Cerebellum (tissue), 4 donors: ENCODE measurements at places on chromosomes 2 and 18.

DNA sequence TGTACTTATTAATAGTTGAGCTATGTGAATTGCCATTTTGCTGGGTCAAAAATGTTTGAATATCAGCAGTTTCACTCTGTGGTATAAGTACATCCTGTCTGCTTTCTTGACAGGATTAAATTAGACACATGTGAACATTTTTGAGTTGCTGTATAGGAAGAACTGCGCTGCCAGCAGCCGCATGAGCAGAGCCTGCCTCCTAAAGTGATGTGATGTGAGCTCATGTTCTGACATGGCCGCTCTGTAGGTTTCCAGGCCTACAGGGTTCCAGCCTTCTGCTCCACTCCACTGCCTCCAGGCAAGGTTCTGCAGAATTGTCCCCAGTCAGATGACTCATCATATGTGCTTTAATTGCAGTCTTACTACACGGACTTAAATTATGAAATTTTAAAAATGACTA lies 119.7 kb upstream of the NFATC1 start:
- no peak for DNase-seq

DNA sequence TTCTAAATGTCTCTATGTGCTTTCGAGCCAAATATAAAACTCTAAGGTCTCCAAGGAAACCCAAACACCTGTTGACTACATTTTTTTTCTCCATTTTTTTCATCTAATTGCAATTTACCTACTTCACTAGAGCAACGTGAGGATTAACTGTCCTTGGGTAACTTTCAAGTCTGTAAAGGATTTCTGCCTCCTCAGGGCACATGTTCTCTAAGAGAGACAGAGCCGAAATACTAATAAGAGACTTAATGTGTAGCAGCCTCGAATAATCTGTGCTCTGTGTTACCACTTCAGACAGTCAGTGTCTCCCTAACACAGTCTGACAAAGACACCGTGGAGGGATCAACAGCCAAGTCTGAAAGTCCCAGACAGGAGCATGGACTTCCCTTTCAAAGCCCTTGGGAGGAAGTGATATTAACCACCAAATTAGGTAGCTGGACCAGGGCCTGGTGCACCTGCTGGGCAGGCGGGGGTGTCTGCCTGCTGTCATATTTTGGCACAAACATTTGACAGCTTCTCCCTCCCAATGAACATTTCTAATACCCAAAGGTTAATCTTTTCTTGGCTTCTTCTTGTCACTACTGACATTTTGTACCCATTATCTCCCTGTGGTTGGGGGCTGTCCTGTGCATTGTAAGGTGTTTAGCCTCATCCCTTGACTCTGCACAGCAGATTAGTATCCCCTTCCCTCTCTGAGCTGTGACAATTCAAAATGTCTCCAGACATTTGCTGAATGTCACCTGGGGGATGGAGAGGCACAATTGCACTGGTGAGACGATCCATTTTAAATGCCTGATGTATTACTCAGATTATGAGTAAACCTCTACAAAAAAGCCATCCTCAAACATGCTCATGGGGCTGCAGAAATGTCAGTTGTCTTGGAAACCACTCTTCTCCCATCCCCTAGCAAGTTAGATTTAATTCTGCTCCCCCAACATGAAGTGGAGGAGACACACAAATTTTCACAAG lies 45.7 kb upstream of the LYPD1 start:
- no peak for DNase-seq

GRCh38 chr2:24824966-24825882 lies 32.0 kb downstream of the CENPO start:
- no peak for DNase-seq

DNA sequence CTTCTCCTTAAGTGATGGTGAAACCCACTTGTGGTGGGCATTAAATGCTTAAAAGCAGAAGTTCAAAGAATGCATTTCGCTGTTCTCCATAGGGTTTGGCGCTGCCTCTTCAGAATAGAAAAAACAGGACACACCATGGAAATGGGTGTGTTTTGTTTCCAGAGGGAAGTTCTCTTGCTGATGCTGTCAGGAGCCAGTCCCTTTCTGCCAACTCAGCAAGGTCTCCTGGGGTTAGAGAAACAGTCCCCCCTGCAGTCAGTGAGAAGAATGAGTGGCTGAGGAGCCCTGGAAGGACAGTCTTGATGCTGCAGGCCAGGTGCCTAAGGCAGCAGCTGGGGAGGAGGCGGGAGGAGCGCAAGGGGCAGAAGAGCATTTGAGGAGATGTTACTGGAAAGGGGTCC lies 37.8 kb upstream of the ASAP2 start:
- no peak for DNase-seq

- DNase-seq = no peak
Observed at GRCh38 chr2:171042253-171042969, 113.4 kb downstream of the GORASP2 start.

DNA sequence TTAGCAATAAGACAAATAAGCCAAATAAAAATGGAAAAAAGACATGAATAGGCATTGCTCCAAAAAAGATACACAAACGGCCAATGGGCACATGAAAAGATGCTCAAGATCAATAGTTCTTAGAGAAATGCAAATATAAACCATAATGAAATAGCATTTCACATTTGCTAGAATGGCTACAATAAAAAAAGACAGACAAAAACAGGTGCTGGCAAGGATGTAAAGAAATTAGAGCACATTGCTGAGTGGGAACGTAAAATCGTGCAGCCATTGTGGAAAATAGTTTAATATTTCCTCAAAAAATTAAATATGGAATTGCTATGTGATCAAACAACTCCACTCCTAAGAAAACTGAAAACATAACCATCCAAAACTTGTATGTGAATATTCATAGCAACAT lies 160.0 kb upstream of the SPATS2L start:
- no peak for DNase-seq

DNA sequence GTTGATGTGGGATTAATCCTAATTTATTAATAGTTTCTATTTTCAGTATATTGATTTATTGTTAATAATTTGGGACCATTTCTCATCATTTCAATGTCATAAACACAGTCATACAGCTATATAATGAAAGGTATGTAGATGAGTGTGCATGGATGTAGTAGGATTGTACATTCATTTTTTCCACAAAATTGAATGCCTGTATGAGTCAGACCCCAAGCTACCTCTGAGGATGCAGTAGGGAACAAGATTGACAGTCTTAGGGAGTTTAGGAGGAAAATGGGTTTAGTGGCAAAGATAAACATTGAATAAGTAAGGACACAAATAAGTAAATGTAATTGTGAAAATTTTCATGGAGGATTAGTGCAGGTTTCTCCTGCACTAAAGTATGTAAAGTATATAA lies 14.1 kb upstream of the TMEFF2 start:
- no peak for DNase-seq

GRCh38 chr2:69933254-69933828 lies 18.4 kb downstream of the MXD1 start:
- no peak for DNase-seq

DNA sequence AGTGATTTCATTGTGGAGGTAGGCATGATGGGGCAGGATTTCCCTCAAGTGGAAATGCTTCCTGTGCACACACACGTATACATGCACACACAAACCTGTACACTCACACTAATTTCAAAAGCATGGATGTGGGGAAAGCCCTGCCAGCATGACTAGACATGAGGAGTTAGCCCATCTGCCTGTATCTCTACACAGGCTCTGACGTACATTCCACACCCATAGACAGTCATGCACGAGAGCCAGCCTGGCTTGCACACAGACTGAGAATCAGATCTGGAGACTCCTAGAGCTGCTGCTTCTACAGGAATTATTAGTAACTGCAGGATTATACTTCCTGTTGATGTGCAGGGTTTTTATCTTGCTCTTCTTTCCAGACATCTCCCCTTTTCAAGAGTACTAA lies 27.3 kb upstream of the NFU1 start:
- peak; percentile 5 for DNase-seq

GRCh38 chr2:170019060-170019805 lies 158.7 kb upstream of the MYO3B start:
- DNase-seq = no peak

DNA sequence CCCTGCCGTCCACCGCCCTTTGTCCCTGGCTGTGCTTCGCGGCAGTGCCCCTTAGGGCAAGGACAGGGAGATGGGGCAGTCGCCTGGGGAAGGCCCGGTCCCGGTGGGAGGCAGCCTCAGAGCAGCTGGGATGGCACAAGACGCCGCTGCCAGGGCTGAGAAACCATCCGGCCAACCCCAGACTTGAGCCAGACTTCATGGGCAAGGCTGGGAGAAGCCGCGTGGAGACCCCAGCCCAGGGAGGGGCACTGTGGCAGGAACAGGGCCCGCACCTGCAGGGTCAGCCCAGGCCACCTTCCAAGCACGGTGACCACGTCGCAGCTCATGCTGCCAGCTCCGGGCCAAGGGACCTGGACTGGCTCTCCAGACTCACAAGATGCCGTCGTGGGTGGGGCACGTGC lies 84.0 kb downstream of the NFATC1 start:
- DNase-seq = no peak

GRCh38 chr2:86223140-86223926 lies 24.1 kb downstream of the MRPL35 start:
- DNase-seq = no peak

- no peak for DNase-seq
Observed at GRCh38 chr2:44705876-44706480, 235.5 kb upstream of the SIX3 start.

DNA sequence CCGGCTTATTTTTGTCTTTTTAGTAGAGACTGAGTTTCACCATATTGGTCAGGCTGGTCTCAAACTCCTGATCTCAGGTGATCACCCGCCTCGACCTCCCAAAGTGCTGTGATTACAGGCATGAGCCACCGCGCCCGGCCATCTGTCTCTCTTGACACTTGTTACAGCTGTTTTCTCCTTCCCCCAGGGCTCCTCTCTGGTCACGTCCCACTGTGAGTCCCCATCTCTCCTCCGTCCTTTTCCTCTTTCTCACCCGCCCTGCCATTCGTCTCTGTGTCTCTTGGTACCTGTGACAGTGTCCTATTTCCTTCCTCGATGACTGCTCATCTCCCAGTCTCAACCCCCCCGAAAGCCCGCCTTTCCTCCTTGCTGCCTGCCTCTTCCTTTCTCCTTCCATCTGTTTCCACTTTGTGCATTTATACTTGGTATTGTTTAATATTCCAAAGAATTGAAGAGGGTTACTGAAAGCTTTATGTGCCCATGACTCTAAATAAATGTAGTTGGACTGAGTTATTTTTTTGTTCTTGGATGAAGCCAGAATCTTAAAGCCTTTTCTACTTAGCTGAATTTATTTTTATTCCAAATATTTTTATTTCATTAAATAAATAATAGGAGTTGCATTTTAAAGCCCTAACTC lies 241.5 kb downstream of the SH3RF3 start:
- DNase-seq = no peak

GRCh38 chr2:98507891-98508708 lies 63.4 kb downstream of the INPP4A start:
- DNase-seq = peak; percentile 68

DNA sequence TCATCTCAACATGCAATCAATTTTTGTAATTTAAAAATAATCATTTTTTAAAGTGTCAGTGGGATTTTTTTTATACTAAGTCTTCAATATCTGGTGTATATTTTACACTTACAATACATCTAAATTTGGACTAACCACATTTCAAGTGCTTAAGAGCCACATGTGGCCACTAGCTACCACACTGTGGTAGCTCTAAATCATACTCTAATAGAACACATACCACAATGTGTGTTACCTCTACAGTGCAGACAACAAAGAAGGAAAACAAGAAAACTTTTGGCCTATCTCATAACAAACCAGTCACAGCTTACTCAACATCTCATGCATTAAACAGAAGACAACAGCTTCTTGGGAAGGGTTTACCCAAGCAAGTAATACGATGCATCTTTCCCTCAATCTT lies 24.5 kb downstream of the PIAS2 start:
- DNase-seq = no peak

DNA sequence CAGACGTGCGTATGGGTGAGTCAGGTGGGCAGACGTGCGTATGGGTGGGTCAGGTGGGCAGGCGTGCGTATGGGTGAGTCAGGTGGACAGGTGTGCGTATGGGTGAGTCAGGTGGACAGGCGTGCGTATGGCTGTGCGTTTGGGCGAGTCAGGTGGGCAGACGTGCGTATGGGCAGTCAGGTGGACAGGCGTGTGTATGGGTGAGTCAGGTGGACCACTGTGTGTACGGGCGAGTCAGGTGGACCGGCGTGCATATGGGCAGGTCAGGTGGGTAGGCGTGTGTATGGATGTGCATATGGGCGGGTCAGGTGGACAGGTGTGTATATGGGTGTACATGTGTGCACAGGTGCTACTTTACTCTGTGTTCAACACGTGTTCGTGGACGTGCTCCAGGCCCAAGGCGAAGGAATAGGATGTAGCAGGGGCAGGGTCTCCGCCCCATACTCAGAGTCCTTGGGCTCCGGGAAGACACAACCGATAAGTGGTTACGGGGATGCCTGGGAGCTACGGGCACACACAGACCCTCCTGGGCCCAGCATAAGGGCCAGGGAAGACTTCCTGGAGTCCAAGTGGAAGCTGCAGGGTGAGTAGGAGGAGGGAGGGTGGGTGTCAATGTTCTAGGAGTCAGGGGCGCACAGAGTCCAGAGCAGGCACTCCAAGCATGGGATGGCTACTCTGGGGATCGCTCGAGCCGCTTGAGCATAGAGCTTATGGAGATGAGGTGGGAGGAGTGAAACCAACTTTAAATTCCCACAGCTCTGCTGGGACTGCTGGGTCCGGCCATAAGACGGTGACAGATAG lies 27.1 kb upstream of the KLF11 start:
- no peak for DNase-seq

DNA sequence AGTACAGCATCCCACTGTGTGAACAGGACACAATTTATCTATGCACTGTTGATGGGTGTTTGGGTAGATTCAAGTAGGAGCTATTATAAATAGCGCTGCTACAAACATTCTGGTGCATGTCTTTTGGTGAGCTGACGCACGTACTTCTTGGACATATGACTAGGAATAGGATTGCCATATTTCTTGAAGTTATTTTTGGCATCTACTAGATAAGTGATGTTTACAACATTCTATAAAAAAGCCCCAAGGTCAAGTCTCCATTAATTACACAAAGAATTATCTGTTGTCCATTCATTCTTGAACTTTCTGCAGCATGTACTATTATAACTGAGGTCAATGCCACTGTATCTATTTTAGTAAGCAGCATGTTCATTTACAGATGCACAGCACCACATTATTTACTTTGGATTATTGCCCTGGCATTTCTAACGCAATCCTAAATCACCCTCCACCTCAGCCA lies 225.5 kb upstream of the TMEM200C start:
- DNase-seq = no peak

DNA sequence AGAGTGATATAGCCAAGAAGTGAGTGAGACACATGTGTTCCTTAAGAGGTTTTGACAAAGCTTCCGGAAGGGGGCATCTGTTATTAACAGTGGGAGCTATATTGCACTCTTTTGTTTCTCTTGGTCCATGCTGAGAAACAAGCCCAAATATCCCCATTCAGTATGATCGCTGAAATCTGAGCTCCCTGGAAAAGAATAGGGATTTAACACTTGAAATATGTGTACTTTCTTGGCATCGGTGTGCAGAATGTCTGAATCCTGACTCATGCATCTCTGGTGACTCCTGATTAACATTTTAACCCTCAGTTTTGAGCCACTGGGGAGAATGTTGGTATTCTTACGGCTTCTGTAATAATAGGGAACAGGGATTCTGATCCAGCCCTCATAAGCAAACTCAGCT lies 448.1 kb downstream of the TSN start:
- no peak for DNase-seq

- DNase-seq = no peak
Observed at GRCh38 chr2:159098921-159099411, 130.5 kb downstream of the TANC1 start.
